Activated CD4-positive, alpha-beta T cell treated with anti-CD3 and anti-CD28 coated beads, Interleukin-10, Interleukin-2, amounts not matched to agents 100 ng/mL and 50 ng/mL, durations not matched to agents 16 hours and 8 hours (primary cell): ENCODE measurements at places on chromosomes 4 and X.
A peak's percentile ranks its signal among the peaks of the same experiment; 100 is the strongest.

- DNase-seq, result no peak
Measured at GRCh38 chr4:170476351-170476750, 386.6 kb upstream of the AADAT start.

DNA sequence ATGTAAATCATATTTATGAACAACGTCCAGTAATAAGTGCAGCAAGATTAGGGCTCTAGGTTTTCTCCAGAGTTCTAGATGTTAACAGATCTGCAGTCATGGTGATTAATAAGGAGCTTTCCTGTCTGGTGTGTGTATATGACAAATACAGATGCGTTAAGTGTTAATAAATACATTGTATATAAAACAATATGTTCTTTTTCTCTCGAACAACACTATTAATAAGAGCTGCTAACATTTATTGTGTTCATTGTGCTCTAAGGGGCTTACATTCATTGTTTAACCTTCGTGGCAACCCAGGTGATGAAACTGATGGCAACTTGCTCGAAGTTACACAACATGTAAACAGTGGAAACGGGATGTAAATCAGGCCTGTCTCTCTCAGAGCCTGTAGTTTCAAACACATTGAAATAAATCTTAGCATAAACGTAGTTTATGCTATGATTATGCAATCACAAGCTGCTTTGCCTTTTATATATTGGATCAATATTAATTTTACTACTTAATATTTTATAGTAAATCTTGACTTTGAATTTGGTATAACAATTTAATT is 547 bp upstream of the CLGN start:
- no peak for DNase-seq

DNA sequence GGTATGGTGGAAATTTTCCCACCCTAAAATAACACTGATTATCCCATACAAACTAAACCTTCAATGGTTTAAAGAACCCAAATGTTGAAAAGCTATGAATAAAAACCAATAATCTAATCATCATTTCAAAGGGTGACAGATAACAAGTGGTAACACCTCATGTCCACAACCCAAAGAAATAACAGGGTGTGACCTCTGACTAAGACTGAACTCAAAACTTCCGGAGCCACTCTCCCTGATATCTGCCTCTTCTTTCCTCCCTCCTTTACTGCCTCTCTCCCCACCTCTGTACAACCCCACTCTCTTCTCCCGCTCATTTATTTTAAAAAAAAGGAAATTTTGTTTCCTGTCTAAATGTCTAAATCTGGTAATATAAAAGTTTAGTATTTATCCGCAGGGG is 11.5 kb downstream of the FBXW7 start:
- DNase-seq, result peak; percentile 43

DNA sequence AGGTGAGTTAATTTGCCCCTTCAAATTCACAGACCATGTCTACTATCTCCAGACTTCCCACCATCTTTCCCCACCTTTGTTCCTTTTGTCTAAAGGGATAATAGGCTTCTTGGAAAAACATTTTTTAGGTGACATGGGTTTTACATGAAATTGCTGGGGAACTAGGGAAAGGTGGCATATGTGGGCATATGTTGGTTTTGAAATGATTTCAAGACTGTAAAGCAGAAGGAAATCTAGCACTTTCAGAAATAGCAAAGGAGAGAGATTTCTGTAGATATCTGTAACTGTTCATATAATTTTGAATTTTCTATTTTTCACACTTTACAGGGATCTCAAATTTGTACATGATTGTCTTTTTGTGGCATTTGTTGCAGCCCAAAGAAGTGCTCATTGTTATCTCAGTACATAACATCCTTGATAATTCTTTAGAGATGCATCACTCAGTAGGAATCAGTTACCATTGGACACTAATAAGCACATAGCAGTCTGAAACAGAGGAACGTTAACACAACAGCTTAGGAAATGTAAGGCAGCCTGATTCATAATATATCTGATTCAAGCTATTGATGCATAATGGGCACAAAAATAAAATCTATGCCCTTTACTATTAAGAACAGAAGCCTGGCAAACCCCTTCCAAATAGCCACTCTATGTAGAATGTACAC is 659.7 kb downstream of the CENPC start:
- no peak for DNase-seq

- peak; percentile 74 for DNase-seq
Measured at GRCh38 chrX:101415180-101416145, 7.4 kb downstream of the HNRNPH2 start.

GRCh38 chrX:23992431-23992830 is 34.6 kb downstream of the KLHL15 start:
- no peak for DNase-seq

GRCh38 chr4:52507774-52508173 is 151.3 kb downstream of the USP46 start:
- no peak for DNase-seq

- DNase-seq, result no peak
Measured at GRCh38 chr4:14965071-14965470, 37.2 kb upstream of the CPEB2 start.

DNA sequence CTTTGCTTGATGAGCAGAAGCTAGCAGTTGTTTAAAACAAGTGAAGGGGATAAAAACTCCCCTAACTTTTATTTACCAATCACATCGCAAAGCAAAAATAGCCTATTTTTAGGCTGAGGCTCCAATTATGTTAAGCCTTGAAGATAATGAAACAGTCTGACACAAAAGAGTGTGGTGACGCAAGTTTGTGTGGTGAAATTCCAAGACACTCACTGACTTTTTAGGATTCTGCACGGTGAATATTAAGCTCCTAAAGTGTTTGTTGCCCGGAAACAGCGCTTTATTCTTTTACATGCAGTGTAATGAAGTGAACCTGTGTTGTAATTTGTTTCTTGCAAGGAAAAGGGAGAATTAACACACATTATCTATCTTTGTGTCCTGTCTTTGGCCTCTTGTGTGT is 74.8 kb downstream of the POLA1 start:
- no peak for DNase-seq
